ENCODE measurements at places on chromosomes 4 and X.

- DNase-seq, result no peak
Observed at GRCh38 chr4:63348735-63349673, 1060.2 kb downstream of the TECRL start.

DNA sequence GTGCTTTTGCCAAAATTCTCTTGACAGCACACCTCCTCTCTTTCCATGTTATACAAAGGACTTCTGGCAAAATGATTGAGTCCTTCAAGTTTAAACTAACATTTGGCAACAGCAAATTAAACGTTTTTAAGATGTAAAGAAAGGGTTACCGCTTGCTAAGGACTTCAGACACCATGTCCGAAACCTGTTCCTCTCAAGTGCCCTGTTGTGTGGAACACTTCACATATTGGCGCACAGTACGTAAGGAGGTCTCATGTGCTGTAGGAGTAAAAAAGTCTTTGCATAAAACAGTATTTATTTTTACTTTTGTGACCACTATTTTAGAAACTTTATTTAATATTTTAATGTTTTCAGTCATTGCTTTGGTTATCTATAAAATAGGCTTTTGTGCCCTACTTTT is 33.7 kb upstream of the HPRT1 start:
- no peak for DNase-seq

DNA sequence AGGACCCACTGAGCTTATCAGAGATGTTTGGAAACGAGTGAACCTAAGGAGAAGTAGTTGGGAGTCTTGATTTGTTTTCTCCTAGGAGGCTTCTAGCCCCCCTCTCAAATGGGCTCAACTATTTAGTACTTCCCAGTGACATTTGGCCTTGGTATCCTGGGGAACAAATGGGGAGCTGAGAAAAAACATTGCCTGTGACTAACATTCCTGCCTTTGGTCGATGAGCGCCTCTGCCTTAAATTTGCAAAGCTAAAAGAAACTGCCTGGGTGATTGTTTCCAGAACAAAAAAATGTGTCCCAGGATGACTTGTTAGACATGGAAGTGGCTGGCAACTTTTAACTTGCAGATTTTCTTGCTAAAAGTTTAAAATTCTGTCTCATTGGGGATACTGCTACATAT is 58.8 kb upstream of the IGFBP7 start:
- DNase-seq, result no peak

- no peak for DNase-seq
Observed at GRCh38 chrX:142977128-142977914, 48.4 kb upstream of the SPANXN4 start.

DNA sequence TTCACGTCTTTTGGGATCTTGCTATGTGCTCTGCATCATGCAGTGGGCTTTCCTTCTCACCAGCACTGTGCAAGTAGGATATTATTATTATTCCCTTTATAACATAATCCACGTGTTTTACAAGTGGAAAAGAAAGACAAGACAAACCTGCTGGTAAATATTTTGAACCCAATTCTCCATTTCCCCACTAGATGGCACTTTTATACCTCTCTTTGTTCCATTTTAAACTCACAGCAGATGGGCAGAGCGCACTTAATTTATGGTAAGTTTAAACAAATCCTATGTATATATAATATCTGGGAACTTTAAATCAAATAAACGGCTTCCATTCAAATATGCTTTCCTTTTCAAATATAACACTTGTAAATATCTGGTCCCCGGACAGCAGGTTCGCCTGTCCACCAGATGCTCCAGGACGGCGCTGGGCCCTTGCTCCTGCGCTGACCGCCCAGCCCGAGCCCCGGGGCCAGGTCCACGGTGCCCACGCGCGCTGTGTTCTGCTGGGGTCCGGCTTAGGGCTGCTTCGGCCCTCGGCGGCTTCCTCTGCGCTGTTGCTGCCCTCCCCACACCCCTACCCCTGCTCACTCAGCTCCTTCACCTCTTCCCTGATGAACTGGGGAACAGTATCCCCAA is 31.1 kb downstream of the F11 start:
- DNase-seq, result no peak

- DNase-seq, result no peak
Observed at GRCh38 chrX:20189171-20189570, 47.5 kb upstream of the EIF1AX start.

GRCh38 chr4:145216535-145216934 is 36.1 kb upstream of the OTUD4 start:
- DNase-seq, result no peak

- no peak for DNase-seq
Observed at GRCh38 chr4:98506462-98507132, 151.8 kb downstream of the TSPAN5 start.

GRCh38 chr4:183099537-183100297 is 660 bp downstream of the WWC2 start:
- DNase-seq, result no peak

GRCh38 chr4:140363558-140363957 is 9.9 kb upstream of the SCOC start:
- no peak for DNase-seq

DNA sequence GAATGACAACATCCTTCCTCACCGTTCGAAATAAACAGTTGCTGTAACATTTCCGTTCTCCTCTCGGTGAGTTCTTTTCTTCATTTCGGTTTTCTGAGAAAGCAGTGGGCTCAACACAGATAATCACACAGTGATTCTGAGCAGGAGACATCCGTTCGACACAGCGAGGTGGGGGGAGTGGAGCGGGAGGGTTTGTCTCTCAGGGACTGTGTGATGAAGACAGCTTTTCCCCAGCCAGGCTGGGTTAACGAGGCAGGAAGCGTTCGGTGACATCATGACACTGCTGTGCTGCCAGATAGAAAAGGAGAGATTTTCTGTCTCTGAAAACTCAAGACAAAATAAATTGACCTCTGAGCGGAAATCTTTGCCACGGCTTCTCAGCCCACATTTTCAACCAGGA is 119.3 kb downstream of the CRLF2 start:
- peak; percentile 17 for DNase-seq

GRCh38 chrX:132565273-132565672 is 76.4 kb upstream of the MBNL3 start:
- no peak for DNase-seq

- no peak for DNase-seq
Observed at GRCh38 chr4:184955636-184956035, 62.7 kb upstream of the HELT start.

GRCh38 chrX:37993176-37993575 is 13.2 kb upstream of the SYTL5 start:
- DNase-seq, result no peak

DNA sequence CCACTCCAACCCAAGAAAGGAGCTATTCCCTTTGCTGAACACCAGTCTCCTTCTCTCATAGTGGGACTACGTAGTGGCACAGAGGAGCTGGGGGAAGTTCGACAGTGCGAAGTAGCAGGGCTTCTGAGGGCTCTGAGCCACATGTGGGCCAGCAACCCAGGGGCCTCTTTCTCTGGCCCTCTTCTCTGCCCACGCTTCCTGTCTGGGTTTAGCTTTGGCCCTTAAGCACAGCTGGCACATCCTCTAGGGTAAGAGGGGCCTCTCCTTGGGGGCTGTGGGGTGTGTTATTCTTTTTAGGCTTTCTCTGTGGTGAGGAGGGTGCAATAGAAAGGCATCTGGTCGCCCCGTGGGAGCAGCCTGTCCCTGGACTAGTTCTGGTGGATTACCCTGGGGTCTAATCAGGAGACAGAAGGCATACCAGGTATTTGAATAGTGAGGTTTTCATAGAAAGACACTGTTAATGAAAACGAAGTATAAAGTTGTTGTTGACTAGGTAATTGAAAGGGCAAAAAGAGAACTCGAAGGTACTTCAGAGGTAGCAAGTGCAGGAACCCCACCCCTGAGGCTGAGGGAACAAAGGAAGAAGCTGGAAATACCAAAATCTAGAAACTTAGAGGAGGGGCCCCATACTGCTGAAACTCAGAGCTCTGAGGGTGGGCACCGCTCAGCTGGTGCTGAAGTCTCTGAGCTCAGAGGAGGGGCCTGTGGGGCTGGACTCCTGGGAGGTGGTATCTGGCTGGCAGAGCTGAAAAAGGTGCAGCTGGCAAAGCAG is 151.9 kb upstream of the RPS6KA3 start:
- DNase-seq, result no peak

DNA sequence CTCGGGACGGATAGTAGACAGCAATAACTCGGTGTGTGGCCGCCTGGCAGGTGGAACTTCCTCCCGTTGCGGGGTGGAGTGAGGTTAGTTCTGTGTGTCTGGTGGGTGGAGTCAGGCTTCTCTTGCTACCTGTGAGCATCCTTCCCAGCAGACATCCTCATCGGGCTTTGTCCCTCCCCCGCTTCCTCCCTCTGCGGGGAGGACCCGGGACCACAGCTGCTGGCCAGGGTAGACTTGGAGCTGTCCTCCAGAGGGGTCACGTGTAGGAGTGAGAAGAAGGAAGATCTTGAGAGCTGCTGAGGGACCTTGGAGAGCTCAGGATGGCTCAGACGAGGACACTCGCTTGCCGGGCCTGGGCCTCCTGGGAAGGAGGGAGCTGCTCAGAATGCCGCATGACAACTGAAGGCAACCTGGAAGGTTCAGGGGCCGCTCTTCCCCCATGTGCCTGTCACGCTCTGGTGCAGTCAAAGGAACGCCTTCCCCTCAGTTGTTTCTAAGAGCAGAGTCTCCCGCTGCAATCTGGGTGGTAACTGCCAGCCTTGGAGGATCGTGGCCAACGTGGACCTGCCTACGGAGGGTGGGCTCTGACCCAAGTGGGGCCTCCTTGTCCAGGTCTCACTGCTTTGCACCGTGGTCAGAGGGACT is 5.7 kb upstream of the MSANTD1 start:
- no peak for DNase-seq

DNA sequence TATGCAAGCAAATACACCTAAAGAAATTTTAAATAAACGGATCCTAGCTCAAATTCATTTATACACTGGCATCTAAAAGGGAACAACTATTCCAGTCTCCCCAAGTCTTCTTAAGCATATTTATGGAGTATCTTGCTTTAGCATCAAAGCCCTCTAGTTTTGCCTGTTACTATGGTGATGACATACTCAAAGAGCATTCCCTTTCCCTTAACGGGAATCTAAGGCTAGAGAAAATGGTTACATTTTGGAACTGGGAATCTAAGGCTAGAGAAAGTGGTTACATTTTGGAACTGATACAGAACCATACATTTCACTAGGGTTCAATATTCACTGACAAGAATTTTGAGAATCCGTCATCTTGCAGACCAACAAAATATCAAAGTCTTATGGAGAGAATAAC is 271.2 kb downstream of the CHIC1 start:
- no peak for DNase-seq

Data from stimulated activated CD4-positive, alpha-beta T cell treated with anti-CD3 and anti-CD28 coated beads, Interleukin-15, amount 100 ng/mL, for 1 hour (primary cell).